ENCODE measurements at places on chromosomes 7 and 10. TPM values are rescaled to one million over a fixed set of nuclear protein-coding genes. Genes with fewer than 3 reads are reported as not detected.
A peak's percentile ranks its signal among the peaks of the same experiment; 100 is the strongest.

DNA sequence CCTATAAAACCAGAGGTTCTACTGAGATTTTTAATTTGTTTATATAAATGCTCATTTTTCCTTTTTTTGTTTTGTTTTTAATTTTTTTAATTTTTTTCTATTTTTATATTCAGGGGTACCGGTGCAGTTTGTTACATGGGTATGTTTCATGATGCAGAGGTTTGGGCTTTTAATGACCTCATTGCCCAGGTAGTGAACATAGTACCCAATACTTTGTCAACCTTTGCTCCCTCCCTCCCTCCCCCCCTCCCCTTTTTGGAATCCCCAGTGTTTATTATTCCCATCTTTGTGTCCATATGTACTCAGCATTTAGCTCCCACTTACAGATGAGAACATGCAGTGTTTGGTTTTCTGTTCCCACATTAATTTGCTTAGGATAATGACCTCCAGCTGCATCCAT is 94.4 kb upstream of the NEBL start:
- DNase-seq = no peak

GRCh38 chr7:72267291-72267800 is 144.8 kb downstream of the CALN1 start:
- DNase-seq = no peak

DNA sequence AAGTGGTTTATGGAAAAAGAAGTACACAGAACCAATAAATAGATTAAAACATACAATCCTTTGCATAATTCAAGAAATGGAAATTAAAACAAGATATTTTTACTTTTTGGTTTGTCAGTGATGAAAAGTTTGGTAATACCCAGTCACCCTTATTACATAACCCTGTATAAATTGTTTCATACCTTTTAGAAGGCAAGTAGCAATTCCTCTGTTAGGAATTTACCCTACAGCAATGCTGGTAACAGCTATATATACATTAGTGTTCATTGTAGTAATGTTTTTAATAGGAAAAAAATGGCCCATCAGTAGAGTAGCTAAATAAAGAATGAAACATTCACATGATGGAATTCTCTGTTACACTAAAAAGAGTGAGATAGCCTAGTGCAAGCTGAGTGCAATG is 42.7 kb downstream of the PTPN12 start:
- no peak for DNase-seq

IQUB gene
- 0.79 TPM for total RNA-seq

HSPB1 gene
- total RNA-seq = 524 TPM

GRCh38 chr10:44628921-44629320 is 244.0 kb upstream of the CXCL12 start:
- DNase-seq = no peak

ANKRD61 gene
- total RNA-seq = 0.17 TPM

DNA sequence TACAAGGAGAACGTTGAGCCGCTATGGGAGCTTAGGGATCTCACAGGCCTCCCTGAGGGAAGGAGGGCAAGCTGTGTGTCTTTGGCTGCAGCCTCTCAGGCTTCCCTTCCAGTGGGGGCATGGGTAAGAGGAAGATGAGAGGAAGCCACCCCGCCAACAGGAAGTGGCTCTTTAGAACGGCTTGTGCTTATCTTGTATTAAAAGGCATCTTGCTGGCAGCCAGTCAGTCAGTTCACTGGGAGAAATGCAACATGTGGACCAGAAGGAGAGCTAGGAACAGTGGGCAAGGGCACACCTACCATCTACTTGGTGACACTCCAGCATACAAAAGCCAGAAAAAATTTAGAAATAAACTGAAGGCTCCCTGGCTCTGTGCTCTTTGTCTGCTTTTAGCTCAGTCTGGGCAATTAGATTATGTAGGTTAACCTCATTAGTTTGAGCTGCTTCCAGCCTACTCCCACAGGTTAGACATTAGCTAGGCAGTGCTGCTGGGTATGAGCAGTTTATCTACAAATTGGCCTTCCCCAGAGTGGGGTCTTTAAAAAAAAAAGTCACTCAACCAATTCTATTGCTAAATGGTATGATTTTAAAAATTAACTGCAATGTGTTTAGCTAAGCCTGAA is 595.9 kb downstream of the KCNMA1 start:
- no peak for DNase-seq

DNA sequence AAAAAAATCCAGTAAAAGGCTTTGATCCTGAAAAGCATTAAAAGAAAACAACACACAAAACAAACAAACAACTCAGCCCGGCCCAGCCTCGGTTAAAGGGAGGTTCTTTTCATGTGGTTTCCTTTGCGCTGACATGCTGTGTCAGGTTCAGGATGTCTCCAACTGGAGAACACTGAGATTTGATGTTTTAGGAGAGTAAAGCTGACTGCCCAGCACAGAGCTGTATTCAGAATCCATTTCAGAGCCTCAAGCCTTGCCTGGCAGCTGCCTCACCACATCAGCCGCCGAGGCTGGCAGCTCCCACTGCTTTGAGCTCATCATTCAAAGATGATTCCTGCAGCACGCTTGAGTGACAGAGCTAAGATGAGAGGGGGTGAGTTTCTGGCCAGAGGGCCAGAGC is 205.8 kb upstream of the LYZL1 start:
- no peak for DNase-seq

DNA sequence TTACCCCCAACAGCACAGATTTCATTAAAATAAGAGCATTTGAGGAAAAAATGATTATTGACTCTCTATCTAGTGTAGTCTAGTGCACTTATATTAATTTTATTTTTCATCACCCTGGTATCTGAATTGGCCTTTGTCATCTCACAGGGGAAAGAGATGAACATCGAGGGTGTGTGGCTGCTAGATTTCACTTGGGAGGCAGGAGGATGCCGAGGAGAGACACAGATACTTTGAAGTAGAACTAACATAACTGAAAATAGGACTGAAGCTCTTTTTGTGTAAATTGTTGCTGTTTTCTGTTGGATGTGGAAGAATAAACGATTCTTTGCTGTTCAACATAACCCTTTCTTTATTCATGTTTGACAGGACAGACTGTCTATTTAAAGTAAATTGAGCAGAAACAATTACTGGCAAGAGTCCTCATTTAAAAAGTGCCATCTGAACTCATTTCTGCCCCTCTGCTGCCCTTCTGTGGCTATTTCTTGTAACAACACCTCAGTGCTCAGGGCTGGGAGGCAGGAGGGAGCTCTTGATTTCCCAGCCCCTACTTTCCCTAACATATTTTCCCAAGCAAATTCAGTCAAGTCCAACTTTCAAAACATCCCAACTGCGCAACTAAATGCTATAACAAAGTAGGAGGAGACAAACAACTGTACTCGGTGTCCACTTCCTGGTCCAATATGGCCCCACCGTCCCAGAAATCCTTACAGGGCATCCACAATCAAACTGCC is 15.6 kb downstream of the LYZL1 start:
- DNase-seq = peak; percentile 62

SGCE gene
- total RNA-seq = 17.4 TPM

DNA sequence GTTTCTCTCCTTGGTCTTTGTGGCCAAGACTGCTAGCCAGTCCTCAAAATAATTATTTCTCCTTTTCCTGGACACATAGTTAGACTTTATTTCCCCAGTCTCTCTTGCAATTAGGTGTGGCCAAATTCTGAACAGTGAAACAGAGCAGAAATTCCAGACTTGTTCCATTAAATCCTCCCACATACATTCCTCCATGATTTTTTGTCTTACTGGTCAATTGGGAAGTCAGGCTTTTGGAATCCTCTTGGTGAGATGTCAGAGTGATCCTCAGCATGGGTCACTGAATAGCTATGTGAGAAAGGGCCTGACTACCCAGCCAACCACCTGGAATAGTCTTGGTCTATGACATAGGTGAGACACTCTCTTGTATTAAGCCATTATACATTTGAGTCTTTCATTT is 164.2 kb downstream of the DGKI start:
- no peak for DNase-seq

GRCh38 chr10:43109671-43110249 is 28.5 kb upstream of the CSGALNACT2 start:
- DNase-seq = no peak

EN2 gene
- total RNA-seq = 0.32 TPM

DNA sequence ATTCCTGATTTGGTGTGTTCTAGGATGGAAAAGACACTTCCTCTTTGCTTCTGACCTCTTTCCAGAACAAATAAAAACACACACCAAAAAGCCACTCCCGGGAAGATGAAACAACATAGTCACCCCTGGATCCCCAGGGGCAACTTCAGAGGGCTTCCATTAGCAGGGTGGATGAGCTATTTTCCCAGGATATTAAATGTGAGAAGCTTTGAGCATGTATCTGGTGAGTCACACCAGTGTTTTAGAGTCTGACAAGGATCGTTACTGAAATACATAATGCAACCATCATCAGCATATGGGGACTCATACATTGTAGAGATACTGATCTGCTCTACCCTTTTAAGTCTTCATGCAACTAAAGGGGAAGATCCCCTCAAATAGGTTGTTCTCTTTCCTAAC is 115.5 kb upstream of the ZNF438 start:
- peak; percentile 26 for DNase-seq

LIPK gene
- not detected for total RNA-seq

SUGCT gene
- 4.4 TPM for total RNA-seq

SP8 gene
- 0.76 TPM for total RNA-seq

DNA sequence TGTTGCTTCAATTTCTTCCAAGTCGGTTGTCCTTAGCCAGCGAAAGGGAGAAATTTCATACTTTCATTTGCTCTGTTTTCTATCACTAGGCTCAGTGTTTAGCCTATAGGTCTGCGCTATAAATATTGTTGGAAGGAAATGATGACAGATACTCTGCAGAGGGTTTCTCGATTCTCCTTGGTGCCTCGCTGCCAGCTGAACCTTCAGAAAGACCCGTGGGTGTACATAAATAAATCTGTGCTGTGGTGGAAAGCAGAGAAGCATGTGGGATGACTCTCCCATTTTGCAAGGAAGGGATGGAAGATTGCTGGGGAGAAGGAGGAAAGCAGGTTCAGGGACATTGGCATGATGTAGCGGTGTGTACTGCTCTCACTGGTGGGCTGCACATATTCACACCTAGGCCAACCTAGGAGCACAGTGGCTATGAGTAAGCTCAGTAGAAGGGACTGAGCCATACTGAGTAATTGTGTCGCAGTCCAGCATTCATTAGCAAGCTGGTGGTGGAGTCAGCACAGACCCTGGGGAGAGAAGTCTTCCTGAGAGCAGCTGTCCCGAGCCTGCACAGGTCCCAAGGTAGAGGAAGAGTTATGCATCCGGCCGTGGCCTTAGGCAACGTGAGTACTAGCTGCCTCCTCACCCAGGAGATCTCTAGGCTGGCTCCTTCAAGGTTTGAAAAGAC is 50.5 kb downstream of the PNLIPRP3 start:
- DNase-seq = no peak

FGL2 gene
- not detected for total RNA-seq

Measured in HCT116 (cell line).